Stimulated activated CD8-positive, alpha-beta memory T cell treated with anti-CD3 and anti-CD28 coated beads, Interleukin-15, amount 100 ng/mL, for 48 hours (primary cell): ENCODE measurements at places on chromosomes 7 and 10.

- DNase-seq: no peak
These were observed 867.2 kb upstream of the LRRTM3 start for GRCh38 chr10:66058594-66058993.

- DNase-seq: no peak
These were observed 73.9 kb downstream of the GRID1 start for GRCh38 chr10:86292462-86293395.

DNA sequence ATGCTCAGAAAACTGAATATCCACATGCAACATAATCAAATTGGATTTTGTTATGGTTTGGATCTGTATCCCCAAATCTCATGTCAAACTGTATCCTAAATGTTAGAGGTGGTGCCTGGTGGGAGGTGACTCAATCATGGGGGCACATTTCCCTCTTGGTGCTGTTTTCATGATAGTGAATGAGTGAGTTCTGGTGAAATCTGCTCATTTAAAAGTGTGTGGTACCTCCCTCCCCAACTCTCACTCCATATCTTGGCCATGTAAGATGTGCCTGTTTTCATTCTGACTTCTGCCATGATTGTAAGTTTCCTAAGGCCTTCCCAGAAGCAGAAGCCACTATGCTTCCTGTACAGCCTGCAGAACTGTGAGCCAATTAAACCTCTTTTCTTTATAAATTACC, 239.6 kb upstream of the KLF14 start:
- DNase-seq: no peak

DNA sequence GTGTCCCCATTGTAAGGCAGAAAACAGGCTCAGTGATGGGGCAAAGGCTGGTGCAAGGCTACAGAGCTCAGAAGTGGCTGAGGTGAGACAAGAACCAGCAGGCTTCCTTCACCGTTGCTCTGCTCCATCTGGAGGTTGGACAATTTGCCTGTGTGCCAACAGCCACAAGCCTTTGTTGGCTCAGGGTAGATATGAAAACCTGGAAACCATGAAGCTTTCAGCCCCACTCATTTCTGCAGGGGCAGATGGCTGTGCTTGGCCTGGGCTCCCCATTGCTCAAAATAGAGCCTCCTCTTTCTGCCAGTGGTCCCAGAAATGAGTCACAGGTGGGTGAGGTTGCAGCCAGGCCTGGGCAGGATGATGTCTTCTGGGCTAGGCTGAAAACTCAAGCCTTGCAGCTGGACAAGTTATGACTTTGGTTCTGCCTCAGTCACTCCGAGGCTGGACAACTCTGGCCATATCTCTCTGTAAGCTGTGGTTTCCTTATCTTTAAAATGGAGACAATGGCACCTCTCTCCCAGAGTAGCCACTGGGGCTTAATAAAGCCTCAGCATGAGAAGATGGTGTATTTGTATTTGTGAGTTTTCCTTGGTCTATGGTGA, 12.2 kb upstream of the ZNF273 start:
- DNase-seq: no peak

GRCh38 chr10:68221196-68221595, 10.7 kb downstream of the ATOH7 start:
- DNase-seq: no peak

GRCh38 chr7:73852500-73852899, 8.5 kb upstream of the TMEM270 start:
- DNase-seq: no peak

GRCh38 chr7:44187636-44188416, 1.4 kb downstream of the GCK start:
- DNase-seq: no peak

GRCh38 chr7:129394982-129395914, 39.0 kb upstream of the STRIP2 start:
- no peak for DNase-seq

GRCh38 chr7:40698214-40698920, 563.6 kb downstream of the SUGCT start:
- DNase-seq: no peak

DNA sequence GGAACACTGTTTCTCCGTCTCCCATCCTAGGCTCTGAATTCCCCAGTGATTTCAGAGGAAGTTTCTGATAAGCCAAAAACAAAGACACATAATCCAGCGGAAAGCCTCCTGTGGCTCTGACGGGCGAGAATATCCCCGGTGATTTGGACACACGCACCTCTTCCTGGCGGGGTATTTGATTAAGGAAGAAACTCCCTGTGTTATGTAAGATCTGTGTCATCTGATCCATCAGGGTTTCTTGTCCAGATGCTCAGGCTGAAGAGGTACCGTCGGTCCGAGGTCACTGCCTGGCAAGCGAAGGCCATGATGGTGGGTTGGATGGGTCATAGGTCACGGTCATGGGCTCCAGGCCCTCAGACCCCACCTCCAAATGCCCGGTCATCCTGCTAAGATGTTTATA, 39.6 kb upstream of the DNAJB6 start:
- no peak for DNase-seq

- no peak for DNase-seq
These were observed 51.2 kb upstream of the ABI1 start for GRCh38 chr10:26911811-26912461.

- no peak for DNase-seq
These were observed 91.8 kb upstream of the KCNIP2 start for GRCh38 chr10:101935431-101935830.

- DNase-seq: no peak
These were observed 49.0 kb downstream of the CSGALNACT2 start for GRCh38 chr10:43187213-43187612.

- DNase-seq: no peak
These were observed 58.0 kb downstream of the PRKAG2 start for GRCh38 chr7:151818674-151819519.

DNA sequence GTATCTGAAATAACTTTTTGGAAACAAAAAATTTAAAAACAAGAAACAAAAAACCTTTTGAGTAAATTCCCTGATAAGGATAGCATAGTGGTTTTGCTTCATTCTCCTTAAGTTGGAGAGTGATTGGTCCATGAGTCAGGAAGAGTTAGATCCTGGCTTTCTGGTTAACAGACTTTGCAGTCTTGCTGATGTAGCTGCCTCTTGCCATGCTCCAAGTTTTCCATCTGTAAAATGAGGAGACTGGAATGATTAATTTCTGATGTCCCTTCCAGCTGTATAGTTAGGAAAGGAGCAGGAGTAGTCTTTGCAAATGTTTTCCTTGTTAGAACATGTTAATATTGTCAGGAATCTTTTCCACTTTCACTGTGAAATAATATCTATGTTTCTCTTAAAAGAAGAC, 266.6 kb downstream of the DNAJB9 start:
- DNase-seq: no peak

DNA sequence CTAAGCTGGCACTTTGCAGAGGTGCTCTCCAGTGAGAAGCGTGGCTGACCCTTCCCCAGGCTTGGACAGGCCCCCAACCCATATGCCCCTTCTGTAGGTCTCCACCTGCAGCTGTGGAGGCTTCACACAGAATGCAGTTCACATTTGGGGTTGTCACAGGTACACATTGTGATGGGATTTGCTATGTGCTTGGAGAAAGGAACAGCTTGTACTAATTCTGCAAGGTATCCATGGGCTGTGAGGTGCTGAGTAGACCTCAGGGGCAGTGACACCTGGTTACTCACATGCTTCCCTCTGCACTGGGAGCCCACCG, 188.9 kb downstream of the CXCL12 start:
- no peak for DNase-seq

DNA sequence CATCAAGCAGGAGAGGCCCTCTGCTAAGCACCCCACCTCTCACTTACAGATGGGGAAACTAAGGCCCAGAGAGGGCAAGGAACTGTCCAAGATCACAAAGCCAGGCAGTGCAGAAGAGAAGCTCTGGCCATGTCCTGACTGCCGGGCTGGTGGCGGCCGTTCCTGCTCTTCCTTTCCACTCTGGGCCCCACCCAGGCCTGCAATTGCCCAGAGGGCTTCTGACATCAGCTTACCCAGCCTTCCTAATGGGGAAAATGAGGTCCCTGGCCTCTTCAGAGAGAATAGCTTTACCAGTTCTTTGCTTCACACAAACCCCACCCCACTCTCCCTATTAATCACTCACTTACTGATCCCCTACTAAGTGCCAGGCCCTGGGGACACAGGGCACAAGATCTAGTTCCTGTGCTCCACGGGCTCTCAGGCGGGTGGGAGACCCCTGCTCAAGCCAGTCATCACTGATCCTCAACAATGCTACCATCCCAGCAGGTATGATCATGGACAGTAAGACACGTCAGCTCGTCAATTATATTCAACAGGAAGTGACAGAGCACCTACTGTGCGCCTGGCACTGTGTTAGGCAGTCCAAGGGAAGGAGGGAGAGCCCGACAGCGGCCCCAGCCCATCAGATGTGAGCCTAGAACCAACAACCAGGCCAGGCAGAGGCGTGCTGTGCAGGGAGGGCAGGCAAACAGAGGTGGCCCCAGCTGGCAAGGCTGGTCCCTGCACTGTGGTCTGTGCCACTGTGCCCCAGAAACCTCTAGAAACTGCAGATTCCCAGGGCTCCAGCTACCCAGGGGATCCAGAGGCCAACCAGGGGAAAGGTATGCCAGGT, 26.4 kb upstream of the FRAT2 start:
- DNase-seq: no peak

- no peak for DNase-seq
These were observed 480 bp downstream of the VPS50 start for GRCh38 chr7:93232673-93233018.

DNA sequence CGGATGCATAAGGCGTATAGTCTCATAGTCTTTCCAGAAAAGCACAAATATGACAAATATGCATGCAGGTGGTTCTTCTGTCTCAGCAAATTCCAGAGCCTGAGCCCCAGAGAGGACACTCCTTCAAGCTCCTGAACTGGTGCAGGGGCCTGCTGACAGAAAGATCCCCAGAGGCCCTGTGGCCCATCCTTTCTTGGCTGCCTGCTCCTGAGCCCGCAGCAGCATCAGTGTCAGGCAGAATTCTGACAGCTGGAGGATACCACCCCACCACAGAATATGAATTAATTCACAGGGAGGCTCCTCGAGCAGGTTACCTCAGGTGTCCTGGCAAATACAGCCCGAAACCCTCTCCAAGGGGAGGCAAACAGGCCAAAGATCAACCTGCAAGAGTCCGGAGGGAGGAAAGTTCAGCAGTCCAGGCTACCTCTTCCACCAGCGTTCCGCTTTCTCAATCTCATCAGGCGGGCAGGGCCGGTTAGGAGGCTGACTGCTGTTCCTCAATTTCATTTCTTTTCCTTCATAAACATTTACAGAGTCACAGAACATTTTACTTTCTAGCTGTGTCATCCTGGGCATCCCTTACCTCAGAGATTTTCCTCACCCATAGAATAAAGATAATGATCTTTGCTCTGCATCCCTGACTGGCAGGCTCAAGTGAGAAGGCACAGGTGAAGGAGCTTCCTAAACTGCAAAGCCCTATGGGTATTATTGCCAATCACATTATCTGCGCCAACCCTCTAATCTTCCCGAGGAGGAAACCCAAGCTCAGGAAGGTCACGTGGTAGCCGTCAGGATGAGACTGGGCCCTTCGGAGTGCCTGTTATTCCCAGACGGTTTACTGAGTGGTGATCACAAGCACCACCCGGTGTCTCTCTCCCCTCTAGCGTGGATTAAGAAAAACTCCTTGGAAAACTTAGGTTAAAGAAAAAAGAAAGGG, 1.4 kb downstream of the DNAJB12 start:
- DNase-seq: no peak

- no peak for DNase-seq
These were observed 56.2 kb downstream of the EEPD1 start for GRCh38 chr7:36208997-36209813.

DNA sequence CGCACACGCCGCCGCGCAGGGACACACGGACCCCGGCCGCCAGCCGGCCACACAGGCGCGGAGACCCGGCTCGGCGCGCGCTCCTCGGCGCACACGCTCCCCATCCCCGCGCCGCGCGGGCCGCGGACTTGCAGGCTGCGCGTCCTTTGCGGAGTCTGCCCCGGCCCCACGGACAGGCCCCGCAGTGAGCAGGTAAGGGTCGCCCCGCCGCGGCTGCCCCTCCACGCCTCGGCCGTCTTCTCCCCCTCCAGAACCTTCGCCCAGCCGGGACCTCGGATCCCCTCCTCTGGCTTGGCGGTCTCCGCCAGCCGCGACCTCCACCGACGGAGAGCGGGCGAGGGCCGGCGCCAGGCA, 356 bp downstream of the ADCYAP1R1 start:
- DNase-seq: no peak

GRCh38 chr7:116862951-116863670, 724 bp downstream of the CAPZA2 start:
- DNase-seq: no peak

GRCh38 chr7:2920041-2920440, 75.9 kb upstream of the GNA12 start:
- DNase-seq: no peak

DNA sequence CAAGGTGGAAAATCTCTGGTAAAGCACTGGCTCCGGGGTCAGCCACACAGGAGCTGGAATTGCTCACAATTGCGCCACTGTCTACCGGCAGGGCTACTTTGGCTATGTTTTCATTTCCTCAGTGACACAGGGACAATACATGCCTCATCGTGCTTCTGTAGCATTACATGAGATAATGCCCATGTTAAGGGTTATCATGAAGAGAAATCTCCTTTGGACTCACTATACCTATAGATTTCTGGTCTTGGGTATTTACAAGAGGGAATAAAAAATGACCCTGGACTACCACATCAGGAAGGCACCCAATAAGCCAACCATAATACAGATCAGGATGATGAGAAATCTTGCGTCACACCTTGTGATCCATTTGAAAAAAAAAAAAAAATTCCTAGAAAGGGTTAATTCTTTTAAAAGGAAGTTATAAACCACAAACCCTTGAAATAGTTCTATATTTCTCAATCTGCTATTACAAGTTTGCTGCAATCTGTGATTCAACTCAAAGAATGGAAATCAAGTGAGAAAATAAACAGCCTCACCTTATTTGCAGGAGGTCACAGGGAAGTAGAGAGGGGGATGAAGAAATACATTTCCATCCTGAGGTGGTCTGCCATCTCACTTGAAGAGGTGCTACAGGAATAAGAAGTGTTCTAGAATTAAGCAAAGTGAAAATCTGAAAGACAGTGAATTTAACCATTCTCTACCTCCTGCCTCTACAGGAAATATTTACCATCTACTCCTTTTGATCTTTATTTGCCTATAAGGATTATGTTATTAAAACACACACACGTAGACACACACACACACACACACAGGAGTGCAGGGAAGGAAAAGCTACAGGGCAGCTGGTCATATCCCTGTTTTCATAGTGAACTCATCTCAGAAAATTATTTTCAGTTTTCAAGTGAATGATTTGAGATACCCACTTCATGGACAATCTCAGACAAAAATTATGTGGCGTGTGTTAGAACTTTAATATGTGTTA, 231.3 kb upstream of the CELF2 start:
- DNase-seq: no peak

GRCh38 chr7:77439572-77439971, 23.4 kb upstream of the GSAP start:
- DNase-seq: no peak

DNA sequence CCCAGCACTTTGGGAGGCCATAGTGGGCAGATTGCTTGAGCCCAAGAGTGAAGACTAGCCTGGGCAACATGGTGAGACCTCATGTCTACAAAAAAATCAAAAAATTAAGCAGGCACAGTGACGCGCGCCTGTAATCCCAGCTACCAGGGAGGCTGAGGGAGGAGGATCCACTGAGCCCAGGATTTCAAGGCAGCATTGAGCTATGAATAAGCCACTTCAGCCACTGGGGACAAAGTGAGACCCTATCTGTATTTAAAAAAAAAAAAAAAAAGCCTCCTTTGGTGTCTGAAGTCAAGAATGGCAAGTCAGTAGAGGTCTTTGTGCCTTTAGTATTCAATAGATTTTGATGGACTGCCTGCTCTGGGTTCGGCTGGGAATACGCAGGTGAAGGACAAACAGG, 85.7 kb downstream of the RALA start:
- DNase-seq: no peak
